ENCODE measurements at places on chromosomes 6 and 20. TPM values are rescaled to one million over a fixed set of nuclear protein-coding genes. Genes with fewer than 3 reads are reported as not detected.

The REM1 gene
- not detected for total RNA-seq

The C6orf163 gene
- 3.8 TPM for total RNA-seq

The APCDD1L gene
- total RNA-seq, result 2.4 TPM

The PGBD1 gene
- total RNA-seq, result 7.6 TPM

DNA sequence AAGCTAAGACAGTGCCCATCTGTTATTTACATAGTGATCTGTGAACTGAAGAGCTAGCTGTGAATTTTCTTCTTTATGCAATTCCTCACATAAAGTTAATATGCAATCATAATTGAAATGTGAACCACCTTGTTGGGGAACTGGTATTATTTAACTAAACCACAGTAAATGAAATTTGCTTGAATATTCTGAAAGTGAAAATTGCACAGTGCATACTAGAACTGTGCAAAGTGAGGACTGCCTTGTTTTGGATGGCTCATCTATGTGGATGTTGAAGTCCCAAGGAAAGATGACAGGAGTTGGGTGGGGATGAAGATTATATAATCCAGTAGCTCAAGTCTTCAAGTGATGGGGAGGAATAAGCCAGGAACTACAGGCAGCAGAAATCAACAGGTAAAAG is 5.7 kb upstream of the PHF10 start:
- DNase-seq, result no peak

DNA sequence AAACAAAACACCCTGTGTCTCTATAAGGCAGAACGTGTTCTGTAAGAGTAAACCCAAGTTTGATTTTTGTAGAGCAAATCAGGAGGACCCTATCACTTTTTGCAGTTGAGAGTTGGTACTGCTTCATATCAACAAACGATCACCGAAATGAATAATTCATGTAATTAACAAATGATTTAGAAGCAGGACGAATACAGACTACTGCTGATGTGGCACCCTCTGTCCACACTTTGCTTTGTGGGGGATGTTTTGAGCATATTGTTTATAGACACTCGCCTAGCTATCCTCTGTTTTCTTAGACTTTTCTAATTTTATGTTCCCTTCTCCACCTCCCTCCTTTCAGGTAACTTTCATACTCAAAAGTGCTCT is 1.5 kb downstream of the CD2AP start:
- no peak for DNase-seq

GRCh38 chr6:71902261-71902660 is 15.9 kb downstream of the RIMS1 start:
- DNase-seq, result no peak

GRCh38 chr6:45635284-45635867 is 257.6 kb upstream of the SUPT3H start:
- DNase-seq, result no peak

The SRMS gene
- not detected for total RNA-seq

GRCh38 chr6:77626426-77626825 is 26.4 kb upstream of the MEI4 start:
- no peak for DNase-seq

The SLC24A3 gene
- total RNA-seq, result 0.11 TPM

GRCh38 chr6:29680904-29681303 is at the start of gene ZFP57:
ZFP57 (minus strand) TSS chr6:29681152; CDS start chr6:29677003, 4,149 bp downstream.
- DNase-seq, result no peak

DNA sequence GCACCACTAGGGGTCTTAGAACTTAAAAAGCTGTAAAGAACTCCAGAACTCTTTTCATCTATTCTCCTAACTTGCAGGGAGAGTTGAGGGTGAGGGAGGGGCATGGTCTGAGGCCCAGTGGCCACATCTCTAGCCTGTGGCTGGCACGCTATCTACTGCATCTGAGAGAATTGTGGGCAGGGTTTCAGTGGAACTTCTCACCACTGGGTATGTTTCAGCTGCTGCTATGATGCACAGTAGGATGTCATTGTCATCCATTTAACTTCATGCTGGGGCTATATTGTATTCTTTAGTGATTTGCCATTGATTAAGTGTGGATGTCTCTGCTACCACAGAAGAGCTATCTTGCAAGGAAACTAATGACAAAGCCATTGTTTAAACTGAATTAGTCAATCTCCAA is 4.5 kb downstream of the TMEM14A start:
- DNase-seq, result no peak

- DNase-seq, result no peak
These were observed 159.7 kb upstream of the RPS6KA2 start for GRCh38 chr6:166786704-166787293.

The COL11A2 gene
- 2.7 TPM for total RNA-seq

The CHRNA4 gene
- not detected for total RNA-seq

DNA sequence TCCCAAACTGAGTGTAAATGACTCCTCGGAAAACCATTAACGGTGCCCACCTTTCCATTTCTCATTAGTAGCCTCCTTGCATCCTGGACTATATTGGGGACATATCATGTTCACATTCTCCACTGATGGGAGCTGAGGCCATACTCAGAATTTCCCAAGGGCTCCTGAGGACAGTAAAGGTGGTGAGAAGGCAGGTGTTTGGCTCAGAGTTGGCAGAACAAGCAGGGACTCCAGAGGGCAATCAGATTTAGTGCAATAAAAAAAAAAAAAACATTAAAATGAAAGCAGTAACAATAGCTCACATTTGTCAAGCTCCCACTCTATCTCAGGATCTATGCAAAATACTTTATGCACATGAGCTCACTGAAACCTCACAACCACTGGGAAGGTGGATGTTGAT is 401.4 kb downstream of the MAFB start:
- no peak for DNase-seq

DNA sequence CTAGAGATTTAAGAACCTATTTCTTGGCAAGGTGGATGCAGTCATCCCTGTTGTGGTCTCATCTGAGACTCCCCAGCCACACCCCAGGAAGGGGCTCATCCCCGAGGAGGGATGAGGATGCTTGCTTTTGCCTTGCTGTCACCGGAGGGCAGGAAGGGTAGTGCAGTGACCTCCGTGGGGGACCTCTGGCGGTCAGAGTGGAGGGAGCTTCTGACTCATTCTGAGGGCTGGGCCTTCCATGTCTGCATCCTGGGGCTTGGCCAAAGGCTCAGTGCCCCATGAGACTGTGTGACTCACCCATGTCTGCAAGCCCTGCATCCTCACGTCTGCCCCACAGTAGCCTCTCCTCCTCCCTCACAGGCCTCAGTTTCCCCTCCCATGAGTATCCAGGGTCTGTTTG is 38.7 kb downstream of the UQCC2 start:
- DNase-seq, result peak; percentile 91

The DEF6 gene
- 0.52 TPM for total RNA-seq

- DNase-seq, result no peak
These were observed 731.6 kb upstream of the MMS22L start for GRCh38 chr6:98014442-98015201.

The EBF4 gene
- 12.8 TPM for total RNA-seq

DNA sequence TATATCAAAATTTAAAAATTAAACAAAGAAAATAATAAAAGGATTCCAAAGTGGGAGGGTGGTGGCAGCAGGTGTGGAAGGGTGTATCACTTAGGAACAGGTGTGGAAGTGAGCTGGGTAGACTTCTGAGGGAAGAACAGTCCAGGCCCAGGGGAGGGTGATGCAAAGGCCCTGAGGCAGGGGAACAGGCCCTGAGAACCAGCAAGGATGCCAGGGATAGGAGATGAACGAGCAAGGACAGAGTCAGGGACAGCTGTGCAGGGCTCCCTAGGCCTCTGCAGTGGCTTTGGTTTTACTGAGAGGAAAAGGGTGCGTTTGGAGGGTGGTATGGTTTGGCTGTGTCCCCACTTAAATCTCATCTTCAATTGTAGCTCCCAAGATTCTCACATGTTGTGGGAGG is 9.4 kb upstream of the RAET1E start:
- DNase-seq, result peak; percentile 21

The ASF1A gene
- total RNA-seq, result 23.7 TPM

DNA sequence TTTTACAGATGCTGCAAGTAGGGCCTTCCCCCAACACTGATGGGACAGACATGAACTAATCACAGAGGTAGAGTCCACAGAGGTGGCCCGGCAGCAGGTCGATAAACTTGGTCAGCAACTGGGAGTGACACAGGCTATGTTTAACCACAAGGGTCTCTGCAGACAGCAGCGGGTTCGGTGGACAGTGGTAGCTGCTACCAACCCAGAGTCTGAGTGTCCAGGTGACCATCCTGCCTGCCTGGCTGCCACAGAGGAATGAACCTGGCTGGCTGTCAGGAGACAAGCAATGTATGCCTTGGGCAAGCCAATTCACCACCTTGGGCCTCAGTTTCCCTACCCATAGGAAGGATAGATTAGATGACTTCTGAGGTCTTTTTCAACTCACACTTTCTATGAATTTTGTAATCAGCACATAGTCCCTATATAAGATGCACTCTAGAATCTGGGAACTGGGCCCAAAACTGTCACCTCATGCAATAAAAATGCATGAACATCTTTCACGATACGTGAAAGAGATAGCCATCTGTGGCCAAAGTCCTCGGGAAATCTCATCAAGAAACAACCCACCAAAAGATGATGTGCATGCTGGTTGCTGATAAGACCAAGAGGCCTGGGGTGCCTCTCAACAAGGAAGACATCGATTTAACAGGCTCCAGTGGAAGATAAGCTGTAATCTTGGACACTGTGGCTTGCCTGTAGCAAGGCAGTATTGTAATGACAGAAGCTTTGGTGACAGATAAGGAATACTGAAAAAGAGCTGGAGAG is 30.5 kb downstream of the MDGA1 start:
- DNase-seq, result no peak

DNA sequence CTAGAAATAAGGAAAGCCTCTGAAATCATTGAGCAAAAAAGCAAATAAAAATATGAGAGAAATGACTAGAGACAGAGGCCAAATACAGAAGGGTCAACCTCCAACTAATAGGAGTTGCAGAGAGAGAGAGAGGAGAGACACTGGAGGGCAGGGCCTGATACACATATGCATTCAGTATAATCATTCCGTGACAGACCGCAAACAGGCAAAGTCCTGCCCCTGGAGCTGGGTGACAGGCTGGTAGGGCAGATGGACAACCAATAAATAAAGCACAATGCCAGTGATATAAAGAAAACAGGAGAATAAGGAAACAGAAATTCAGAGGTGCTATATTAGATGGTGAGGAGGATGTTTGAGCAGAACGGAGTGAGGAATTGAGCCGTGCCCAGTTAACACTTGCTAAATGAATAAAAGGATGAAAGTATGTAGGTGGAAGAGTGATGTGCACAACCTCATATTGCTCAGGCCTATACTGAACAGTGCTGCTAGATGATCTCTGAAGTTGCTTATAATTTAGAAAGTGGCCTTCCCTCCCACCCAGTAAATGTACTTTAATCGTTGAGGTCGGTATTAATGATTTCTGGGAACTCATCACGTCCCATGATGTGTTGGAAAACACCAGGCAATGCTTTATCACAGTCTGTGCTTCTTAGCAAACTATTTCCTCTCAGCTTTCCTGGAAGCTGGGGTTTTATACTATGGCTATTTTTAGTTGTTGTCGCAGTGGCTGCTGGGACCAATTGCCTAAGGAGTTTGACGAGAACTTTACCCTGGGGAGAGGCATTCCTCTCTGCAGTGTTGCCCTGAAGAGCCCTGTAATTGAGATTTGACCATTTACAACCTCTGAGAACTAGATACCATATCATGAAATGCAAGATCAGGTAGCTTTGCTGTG is 37.6 kb upstream of the CLIC5 start:
- DNase-seq, result no peak

- no peak for DNase-seq
These were observed 94.0 kb downstream of the STK35 start for GRCh38 chr20:2195614-2196013.

- DNase-seq, result no peak
These were observed 41.1 kb upstream of the OSTM1 start for GRCh38 chr6:108115598-108116058.

GRCh38 chr6:24093381-24093780 is 32.6 kb upstream of the NRSN1 start:
- DNase-seq, result no peak

DNA sequence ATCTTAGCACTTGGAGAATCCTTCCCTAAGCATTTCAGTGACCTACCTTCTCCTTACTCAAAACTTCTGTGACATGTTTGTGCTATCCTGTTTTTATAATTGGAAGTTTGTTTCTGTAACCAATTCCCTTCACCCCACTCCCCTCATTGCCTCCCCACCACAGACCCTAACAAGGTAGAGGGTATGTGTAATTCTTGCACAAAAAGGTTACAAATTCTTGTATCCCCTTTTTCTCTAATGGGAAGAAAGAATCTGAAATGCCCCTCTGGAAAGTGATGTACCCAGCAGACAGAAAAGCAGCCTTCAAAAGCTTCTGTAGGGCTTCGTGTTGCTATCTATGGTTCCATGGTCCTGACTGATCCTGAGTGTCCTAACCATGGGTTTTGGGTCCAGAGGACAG is 111.7 kb upstream of the TMEM170B start:
- no peak for DNase-seq

- peak; percentile 81 for DNase-seq
These were observed 90.1 kb upstream of the AFDN start for GRCh38 chr6:167736486-167737204.

The SPATS1 gene
- not detected for total RNA-seq

- DNase-seq, result no peak
These were observed 15.7 kb downstream of the PPARD start for GRCh38 chr6:35358086-35358485.

The HDGFL1 gene
- not detected for total RNA-seq

DNA sequence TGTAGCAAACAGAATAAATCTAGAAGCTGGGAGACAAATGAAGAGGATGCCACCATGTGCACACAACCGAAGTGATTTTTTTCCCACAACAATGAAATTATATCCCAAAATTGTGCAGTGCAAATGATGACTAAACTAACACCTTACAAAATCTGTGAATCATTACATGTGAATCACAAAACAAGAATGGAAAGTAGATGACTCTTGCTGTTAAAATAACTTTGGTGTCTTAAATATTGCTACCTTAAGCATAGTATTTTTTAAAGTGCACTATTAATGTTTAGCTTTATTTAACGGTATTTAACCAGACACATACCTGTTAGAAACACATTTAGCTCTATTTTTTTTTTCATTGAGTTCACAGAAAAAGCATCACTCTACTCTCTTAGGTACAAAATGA is 190.8 kb downstream of the TBC1D32 start:
- no peak for DNase-seq

DNA sequence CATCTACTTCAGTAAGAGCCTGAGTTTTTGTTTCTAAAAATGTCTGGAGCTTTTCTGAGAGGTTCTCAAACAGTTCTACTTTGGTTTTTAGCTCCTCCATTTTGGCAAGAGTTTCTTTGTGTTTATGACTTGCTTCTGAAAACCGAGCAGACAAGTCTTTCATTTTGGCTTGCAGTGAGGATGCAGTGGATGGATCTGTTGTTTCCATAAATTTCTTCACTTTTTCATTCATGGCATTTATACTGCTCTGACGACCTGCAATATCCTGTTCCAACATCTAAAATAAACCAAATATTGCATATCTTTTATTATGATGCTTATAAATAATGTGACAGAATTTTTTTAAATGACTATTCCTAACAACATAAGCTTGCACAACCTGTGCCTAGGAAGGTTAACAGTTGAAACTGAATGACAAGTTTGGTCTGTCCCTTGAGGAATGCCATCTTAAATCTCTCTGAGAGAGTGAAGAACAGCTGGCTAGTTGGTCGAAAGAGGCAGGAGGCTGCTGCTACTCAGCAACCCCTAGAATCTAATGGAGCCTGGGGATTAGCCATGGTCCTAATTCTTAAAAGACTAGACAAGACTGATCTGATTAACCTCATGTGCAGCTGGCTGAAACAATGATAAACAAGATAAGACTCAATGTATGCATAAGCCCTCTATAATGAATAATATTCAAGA is 69.8 kb downstream of the DST start:
- DNase-seq, result no peak

GRCh38 chr6:2990248-2990931 is 9.3 kb upstream of the NQO2 start:
- no peak for DNase-seq

The HTR1E gene
- total RNA-seq, result not detected
